Pancreas (tissue), 10 donors: ENCODE measurements at places on chromosomes 7 and 10.

GRCh38 chr7:50782375-50783208 is at the start of gene GRB10:
Gene GRB10, minus strand, starts transcription at chr7:50782896. Its CDS starts 50,574 bp downstream, at chr7:50732322.
- peaks cover 24% of the 10 kb centered on the region for H3K4me1 ChIP-seq
- peak within 1 kb of the TSS; percentile 58 for H3K27ac ChIP-seq
- peak within 1 kb of the TSS; percentile 48 for H3K4me3 ChIP-seq
- H3K27me3 ChIP-seq, result no peaks in the 10 kb centered on the region
- peak; percentile 62 for DNase-seq

- H3K36me3 ChIP-seq, result no peaks in the 10 kb centered on the region
- no peak overlapping the region for H3K4me3 ChIP-seq
- no peak overlapping the region for H3K27ac ChIP-seq
- no peak for DNase-seq
Observed at GRCh38 chr7:158067931-158068482, 519.6 kb downstream of the PTPRN2 start.

GRCh38 chr7:117269417-117269816 is 53.4 kb downstream of the WNT2 start:
- no peak overlapping the region for H3K4me3 ChIP-seq
- H3K27me3 ChIP-seq, result no peaks in the 10 kb centered on the region
- no peaks in the 10 kb centered on the region for H3K4me1 ChIP-seq
- no peak for DNase-seq
- no peaks in the 10 kb centered on the region for H3K36me3 ChIP-seq

DNA sequence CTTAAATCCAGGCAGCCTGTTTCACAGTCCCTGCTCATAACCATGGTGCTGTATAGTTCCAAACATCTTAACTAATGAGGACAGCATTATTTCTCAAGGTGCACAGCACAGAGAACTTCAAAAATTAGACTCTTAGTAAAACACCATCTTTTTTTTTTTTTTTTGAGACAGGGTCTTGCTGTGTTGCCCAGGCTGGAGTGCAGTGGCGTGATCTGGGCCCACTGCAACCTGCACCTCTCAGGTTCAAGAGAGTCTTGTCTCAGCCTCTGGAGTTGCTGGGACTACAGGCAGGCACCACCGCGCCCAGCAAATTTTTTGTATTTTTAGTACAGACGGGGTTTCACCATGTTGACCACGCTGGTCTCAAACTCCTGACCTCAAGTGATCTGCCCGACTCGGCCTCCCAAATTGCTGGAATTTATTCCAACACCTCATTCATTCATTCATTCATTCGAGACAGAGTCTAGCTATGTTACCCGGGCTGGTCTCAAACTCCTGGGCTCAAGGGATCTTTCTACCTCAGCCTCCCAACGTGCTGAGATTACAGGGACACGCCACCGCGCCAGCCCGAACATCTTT is 507 bp upstream of the TMEM254 start:
- peaks cover 9% of the 10 kb centered on the region for H3K4me1 ChIP-seq
- H3K4me3 ChIP-seq, result peak overlapping the region; percentile 80
- no peak for DNase-seq
- no peaks in the 10 kb centered on the region for H3K36me3 ChIP-seq
- peak overlapping the region; percentile 89 for H3K27ac ChIP-seq
- H3K27me3 ChIP-seq, result no peaks in the 10 kb centered on the region

GRCh38 chr10:98086837-98087708 is 47.4 kb upstream of the R3HCC1L start:
- no peak overlapping the region for H3K27ac ChIP-seq
- DNase-seq, result no peak
- no peaks in the 10 kb centered on the region for H3K36me3 ChIP-seq

- H3K27ac ChIP-seq, result no peak overlapping the region
- H3K27me3 ChIP-seq, result no peaks in the 10 kb centered on the region
- H3K36me3 ChIP-seq, result no peaks in the 10 kb centered on the region
- no peak overlapping the region for H3K4me3 ChIP-seq
- peaks cover 3% of the 10 kb centered on the region for H3K4me1 ChIP-seq
- no peak for DNase-seq
Observed at GRCh38 chr7:131503639-131504038, 52.8 kb downstream of the PODXL start.

- H3K4me3 ChIP-seq, result no peak overlapping the region
- no peaks in the 10 kb centered on the region for H3K4me1 ChIP-seq
- no peaks in the 10 kb centered on the region for H3K27me3 ChIP-seq
Observed at GRCh38 chr7:3730276-3730675, 429.2 kb downstream of the SDK1 start.

GRCh38 chr10:132364594-132364970 is 32.4 kb upstream of the PWWP2B start:
- H3K4me1 ChIP-seq, result no peaks in the 10 kb centered on the region
- no peaks in the 10 kb centered on the region for H3K27me3 ChIP-seq
- H3K36me3 ChIP-seq, result no peaks in the 10 kb centered on the region
- no peak overlapping the region for H3K4me3 ChIP-seq
- DNase-seq, result no peak

GRCh38 chr7:136247211-136247610 is 270.1 kb upstream of the MTPN start:
- no peak overlapping the region for H3K27ac ChIP-seq
- H3K4me3 ChIP-seq, result no peak overlapping the region
- DNase-seq, result no peak

DNA sequence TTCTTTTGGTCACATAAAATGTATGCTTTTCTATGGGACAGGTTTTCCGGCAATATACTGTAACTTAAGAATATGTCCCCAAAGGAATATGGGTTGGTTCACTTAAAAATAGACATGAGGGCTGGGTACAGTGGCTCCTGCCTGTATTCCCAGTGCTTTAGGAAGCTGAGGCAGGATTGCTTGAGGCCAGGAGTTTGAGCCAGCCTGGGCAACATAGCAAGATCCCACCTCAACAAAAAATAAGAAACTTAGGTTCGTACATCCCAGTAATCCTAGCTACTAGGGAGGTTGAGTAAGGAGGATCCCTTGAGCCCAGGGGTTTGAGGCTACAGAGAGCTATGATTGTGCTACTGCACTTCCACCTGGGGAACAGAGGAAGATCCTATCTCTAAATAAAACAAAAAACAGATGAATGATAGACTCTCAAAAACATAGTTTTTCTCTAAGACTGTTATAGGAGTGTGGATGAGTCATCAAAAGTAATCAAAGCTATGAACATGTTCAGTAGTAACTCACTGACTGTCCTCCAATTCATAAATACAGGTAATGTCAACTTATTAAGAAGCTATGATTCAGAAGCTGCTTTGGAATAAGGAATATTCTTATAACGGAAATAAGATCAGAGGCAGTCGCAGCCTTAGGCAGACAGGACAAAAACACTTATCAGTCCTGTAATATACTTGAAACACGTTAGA is 2.6 kb upstream of the SEC31B start:
- no peak overlapping the region for H3K27ac ChIP-seq
- no peaks in the 10 kb centered on the region for H3K27me3 ChIP-seq
- no peak overlapping the region for H3K4me3 ChIP-seq
- H3K36me3 ChIP-seq, result peaks cover 12% of the 10 kb centered on the region
- no peak for DNase-seq

GRCh38 chr10:68111584-68111983 is 2.3 kb downstream of the MYPN start:
- no peaks in the 10 kb centered on the region for H3K36me3 ChIP-seq
- H3K4me1 ChIP-seq, result peaks cover 4% of the 10 kb centered on the region
- H3K27me3 ChIP-seq, result no peaks in the 10 kb centered on the region
- no peak overlapping the region for H3K27ac ChIP-seq

DNA sequence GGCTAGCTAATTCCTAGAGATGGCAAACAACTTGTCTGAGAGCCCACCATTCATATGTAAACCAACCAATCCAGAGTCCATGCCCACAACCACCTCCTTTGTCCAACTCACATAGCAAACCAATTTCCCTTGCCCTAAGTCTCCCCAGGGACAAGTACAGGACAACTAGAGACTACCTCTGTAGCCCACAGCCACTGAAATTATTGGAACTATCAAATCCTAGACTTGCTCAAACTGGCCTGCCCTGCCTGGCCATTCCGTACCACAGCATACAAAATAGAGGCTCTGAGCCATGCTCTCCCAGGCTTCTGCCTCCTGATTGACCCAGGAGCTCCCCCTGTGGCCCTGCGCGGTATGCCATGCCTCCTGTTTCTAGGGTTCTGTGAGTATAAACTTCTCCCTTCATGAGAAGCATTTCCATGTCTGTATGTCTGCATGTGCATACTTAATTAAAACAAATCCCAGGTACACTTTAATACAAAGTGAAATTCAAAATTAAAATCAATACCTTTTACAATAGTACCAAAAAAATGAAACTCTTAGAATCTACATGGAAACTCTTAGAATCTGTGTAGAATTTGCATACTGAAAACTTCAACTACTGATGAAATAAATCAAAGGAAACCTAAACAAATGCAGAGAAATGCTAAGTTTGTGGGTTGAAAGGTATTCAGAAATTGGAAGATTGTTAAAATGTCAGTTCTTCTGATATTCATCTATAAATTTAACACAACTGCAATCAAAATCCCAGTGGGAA is 4.0 kb upstream of the HECW1 start:
- H3K36me3 ChIP-seq, result no peaks in the 10 kb centered on the region
- DNase-seq, result peak; percentile 67
- H3K27ac ChIP-seq, result no peak overlapping the region
- no peak overlapping the region for H3K4me3 ChIP-seq
- H3K4me1 ChIP-seq, result peaks cover 9% of the 10 kb centered on the region
- H3K27me3 ChIP-seq, result peaks cover 4% of the 10 kb centered on the region

- H3K36me3 ChIP-seq, result no peaks in the 10 kb centered on the region
- no peaks in the 10 kb centered on the region for H3K4me1 ChIP-seq
- no peak overlapping the region for H3K27ac ChIP-seq
- H3K4me3 ChIP-seq, result no peak overlapping the region
Observed at GRCh38 chr7:12490107-12490688, 80.3 kb upstream of the SCIN start.

DNA sequence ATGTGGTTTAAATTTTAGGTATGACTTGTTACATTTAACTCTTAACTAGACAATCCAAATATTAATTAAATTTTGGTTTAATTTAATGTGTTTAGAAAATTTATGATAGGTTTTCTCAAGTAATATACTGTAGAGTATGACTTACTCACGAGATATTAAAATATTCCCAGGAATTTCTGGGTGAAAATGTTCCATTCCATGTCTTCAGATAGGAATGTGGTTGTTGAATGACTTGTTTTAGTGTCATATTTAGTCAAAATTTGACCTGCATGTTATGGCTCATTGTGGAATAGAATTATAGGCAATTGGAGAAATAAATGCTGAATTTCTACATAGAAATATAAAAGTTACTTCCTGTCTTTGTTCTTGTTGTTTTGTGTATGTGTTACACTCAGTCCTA is 46.7 kb downstream of the SHOC2 start:
- DNase-seq, result no peak
- no peak overlapping the region for H3K4me3 ChIP-seq
- H3K27ac ChIP-seq, result no peak overlapping the region
- H3K36me3 ChIP-seq, result no peaks in the 10 kb centered on the region
- H3K27me3 ChIP-seq, result no peaks in the 10 kb centered on the region

DNA sequence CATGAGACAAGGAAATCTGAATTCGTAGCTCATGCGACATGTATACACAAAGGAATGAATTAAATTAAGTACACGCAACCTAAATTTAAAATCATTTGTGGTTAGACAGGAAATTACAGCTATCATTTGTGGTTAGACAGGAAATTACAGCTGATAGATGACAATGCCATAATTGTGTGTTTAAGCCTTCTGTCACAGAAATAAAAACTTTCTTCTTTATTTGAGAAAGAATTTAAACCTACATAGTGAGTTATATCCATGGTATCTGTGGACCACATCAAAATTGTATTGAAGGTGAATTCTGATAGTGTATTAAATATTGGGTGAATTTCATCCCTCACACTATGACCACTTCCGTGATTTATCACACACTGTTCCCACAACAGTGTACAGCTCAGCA is 362.9 kb downstream of the MAGI2 start:
- H3K4me3 ChIP-seq, result no peak overlapping the region
- H3K4me1 ChIP-seq, result no peaks in the 10 kb centered on the region
- no peak overlapping the region for H3K27ac ChIP-seq
- H3K27me3 ChIP-seq, result no peaks in the 10 kb centered on the region
- H3K36me3 ChIP-seq, result no peaks in the 10 kb centered on the region
- DNase-seq, result no peak

DNA sequence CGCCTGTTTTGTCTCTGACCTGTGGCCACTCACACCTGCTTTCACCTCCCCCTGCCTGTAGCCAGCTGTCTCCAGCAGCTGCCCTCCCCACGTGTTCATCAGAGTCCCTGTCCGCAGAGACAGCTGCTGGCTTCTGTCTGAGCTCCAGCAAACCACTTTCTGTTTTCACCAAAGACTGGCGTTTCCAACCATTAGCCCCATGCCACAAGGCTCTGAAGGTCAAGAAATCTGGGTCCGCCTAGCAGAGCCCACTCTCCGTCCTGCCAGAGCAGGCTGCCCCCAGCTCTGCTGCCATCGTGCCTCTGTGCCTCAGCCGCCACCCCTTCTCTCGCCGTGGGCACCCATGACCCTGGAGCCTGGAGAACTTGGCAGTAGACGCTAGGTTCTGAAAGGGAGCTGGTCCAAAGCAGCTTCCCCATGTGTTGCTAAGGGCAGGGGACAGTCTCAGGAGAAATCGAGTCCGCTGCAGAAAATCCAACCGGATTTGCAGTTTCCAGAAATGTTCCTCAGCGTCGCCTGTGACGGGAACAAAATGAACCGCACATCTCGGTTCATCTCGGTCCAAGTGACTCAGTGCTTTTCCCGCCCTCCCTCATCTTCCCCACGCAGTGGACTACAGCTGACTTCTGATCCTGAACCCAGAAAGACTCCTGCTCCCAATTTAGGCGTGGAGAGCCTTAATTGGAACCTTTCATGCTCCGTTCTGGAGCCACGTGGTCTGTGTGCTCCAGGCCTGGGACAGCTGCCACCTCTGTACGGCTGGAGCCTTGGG is 28.0 kb downstream of the TMEM120A start:
- H3K4me1 ChIP-seq, result no peaks in the 10 kb centered on the region
- no peaks in the 10 kb centered on the region for H3K36me3 ChIP-seq
